ENCODE measurements at places on chromosomes 6 and 20.

GRCh38 chr6:105388392-105388791 is 14.5 kb downstream of the PREP start:
- DNase-seq: no peak

- no peak for DNase-seq
Observed at GRCh38 chr6:100155141-100155540, 161.1 kb upstream of the MCHR2 start.

DNA sequence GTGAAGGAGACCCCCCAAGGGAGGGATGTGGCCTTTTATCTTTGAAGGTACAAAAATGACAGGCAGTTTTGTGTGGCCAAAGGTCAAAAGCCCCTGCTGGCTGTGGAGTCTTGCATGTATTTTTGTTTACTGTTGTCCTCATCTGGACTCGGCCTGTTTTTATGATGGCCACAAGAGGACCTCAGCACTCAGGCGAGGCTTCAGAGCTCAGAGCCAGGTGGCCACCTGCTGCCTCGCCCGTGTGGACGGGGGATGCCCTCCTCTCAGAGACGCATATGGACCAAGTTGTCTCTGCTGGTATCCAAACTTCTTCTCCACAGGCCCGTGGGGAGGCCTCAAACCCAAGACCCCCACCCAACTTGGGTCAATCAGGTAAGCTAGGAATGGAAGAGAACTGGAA is 118.2 kb downstream of the DACT2 start:
- no peak for DNase-seq

GRCh38 chr6:126886106-126886505 is 232.4 kb upstream of the RSPO3 start:
- DNase-seq: no peak

DNA sequence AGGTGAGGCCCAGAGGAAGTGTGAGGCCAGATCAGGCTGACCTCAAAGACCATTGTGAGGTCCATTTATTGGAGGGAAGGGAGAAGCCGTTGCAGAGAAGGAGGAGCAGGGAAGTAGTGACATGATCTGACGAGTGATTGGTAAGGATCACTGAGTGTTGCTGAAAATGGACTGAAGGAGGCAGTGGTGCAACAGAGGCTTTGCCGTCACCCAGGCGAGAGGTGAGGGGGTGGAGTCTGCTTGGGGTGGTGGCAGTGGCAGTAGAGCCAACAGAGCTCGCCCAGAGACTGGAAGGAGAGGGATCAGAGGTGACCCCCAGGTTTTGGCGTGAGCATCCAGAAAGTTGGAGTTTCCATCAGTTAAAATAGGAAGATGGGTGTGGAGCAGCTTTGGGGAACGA is 67.9 kb upstream of the CLDN20 start:
- no peak for DNase-seq

DNA sequence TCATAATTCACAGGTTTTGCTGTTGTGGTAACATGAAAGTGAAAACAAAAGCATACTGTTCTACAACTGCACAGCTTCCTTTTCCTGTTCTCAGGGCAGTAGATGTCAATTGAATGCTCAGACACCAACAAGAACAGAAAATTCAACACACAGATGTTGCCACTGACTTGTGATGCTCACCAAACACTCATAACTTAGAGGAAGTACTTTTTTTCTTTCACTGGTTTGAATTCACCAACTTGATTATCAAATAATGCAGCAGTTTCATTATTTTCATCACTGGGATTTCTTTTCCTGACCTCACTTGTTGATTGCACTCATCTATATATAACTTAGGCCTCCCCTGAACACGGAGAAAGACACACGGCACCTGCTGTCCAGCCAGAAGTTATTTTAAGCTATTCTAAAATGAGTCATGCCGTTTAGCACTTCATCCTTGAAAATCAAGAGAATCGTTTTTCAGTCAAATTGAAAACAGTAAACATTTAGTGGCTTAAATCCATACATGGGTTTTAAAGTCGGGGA is 949 bp downstream of the TXLNB start:
- no peak for DNase-seq

DNA sequence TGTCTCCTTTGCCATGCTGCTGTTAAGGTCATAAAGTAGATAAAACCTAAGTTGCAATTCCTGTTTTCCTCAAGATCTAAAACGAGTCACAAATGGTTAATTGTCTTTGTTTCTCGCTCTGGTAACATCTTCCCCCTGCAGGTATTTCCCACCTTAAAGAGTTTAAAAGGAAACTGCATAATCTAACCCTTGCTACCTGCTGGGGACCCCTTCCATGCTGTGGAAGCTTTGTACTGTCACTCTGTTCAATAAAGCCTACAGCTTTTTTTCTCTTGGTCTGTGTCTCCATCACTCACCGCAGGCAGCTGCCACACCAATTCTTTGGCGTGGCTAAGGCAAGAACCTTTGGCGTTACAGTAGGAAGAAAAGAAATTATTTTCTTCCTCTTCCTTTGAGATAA is 117.7 kb upstream of the GJE1 start:
- no peak for DNase-seq

DNA sequence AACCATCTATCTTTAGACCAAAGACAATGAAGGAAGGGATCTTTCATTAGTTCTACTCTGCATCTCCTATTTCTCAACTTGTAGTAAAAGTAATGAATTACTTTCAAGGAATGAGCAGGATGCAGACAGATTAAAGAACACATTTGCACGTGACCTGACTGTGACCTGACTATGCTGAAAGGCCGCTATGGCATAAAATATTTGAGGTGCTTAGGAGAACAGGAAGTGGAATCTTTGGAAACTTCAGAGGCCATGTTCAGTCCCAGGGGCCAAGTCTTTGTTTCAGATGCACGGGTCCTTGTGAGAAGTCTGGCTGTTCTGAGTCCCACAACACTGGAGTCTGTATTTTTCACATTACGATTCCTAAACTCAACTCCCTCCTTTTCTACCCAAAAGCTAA is 41.0 kb downstream of the NINL start:
- no peak for DNase-seq

DNA sequence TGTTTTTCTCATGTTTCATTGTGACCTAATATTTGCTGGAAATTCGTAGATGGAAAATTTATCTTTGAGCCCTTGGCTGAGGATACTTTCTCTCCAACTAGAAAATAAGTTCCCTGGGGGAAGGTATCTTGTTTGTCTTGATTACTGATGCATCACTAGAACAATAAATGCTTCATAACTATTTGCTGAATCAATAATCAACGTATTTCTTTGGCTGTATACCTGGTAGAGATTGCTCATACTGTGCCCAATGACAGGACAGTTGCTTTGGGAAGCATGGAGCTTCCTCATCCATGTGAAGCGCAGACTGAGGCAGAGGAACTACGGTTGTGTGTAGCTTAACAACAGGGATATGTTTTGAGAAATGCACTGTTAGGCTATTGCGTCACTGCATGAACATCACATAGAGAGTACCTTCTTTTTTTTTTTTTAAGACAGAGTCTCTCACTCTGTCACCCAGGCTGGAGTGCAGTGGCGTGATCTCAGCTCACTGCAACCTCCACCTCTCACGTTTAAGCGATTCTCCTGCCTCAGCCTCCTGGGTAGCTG is 34.2 kb upstream of the RPN2 start:
- DNase-seq: no peak

DNA sequence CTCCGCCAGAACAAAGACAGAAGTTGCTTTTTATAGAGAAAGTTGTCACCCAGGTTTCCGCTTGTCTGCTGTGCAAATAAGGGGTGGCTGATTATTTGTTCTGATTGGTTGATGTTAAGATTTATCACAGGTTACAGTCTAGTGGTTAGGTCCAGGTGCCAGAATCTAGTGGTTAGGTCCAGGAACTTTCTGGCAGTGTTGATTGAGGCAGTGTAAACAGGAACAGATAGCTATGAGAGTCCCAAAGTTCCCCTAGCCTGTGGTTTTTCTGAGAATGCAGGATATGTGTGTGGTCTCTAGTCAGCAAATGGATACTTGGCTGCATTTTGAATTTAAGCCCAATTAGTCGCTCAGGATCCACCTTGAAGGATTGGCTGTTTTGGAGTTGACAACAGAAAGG is 148.0 kb downstream of the TMEM200A start:
- peak; percentile 13 for DNase-seq

GRCh38 chr6:4059115-4059777 is 19.7 kb downstream of the FAM217A start:
- DNase-seq: peak; percentile 51

DNA sequence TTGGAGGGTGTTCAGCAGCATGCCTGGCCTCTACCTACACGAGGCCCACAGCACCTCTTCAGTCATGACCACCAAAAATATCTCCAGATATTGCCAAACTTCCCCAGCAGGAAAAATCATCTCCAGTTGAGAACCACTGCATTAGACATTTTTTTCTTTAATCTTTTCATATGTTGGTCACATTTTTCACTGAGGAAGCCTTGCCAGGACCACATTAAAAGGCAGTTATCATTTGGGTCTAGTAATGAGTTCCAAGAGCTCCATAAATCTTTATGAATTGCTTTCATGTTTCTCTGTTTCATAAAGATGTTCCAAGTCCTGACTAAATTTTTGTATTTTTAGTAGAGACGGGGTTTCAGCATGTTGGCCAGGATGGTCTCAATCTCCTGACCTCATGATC is 28.8 kb downstream of the MTRES1 start:
- DNase-seq: no peak

DNA sequence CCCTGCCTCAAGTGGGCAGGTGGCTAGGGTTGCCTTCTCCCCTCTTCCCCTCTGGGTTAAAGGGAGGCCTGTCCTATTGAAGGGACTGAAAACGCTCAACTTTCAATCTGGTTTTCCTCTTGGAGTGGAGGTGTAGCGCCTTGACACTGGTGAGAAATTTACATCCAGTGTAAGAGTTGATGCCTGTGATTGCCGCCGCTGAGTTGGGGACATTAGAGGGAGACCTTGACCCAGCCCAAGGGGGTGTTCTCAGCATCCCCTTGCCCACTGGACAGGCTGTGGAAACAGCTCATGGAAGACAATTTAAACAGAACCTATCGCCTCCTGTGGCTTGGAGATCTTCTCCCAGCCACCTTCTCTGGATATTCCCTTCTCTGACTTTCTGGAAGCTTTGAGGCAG is 61.6 kb downstream of the SLC24A3 start:
- no peak for DNase-seq

GRCh38 chr6:4163408-4164116 is 28.2 kb upstream of the ECI2 start:
- DNase-seq: no peak

- peak; percentile 4 for DNase-seq
Observed at GRCh38 chr20:46255440-46256104, 52.7 kb downstream of the CDH22 start.

- no peak for DNase-seq
Observed at GRCh38 chr6:157023958-157024357, 246.8 kb downstream of the ARID1B start.

GRCh38 chr6:135434095-135434494 is 63.4 kb downstream of the AHI1 start:
- DNase-seq: no peak

DNA sequence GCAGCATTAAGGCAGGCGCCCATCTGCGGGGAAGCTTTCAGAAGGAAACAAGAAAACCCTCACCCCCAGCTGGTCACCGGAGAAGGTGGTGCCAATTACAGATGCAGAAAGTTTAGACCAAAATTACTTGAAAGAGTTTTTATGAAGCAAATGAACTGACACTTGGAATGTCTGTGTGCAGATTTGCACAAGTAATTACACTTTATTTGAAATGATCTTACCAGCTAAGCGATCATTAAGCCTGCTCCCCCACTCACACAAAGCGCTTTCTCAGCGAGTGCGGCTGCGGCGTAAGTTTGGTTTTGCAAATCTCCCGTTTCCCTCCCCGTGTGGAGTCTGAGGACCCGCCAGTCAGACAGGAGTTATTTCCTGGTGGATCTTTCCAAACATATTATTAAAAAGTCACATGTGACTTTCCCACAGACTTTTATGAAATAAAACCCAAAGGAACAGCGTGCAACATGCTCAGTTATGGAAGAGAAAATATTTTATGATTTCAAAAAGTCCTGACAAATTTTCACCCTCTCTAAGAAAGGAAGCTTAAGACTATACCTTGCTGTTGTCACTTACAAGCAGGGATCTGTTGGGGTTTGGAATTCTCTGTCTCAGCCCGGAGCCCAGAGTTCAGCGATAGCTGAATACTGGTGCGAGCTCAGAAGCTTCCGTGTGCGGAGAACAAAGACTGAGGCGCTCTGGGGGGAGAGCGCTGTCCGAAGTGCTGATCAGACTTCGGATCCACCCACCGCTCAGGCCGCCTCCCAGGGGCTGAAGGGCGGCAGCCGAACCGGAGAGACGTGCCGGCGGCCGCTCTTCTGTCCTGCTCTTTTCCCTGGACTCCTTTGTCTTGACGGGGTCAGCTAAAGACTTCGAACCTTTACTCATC is 2.7 kb upstream of the MYT1 start:
- DNase-seq: no peak

- DNase-seq: no peak
Observed at GRCh38 chr6:47736083-47736700, 37.8 kb downstream of the ADGRF4 start.

GRCh38 chr6:43971776-43972126 is 155.5 kb downstream of the MRPL14 start:
- DNase-seq: no peak

DNA sequence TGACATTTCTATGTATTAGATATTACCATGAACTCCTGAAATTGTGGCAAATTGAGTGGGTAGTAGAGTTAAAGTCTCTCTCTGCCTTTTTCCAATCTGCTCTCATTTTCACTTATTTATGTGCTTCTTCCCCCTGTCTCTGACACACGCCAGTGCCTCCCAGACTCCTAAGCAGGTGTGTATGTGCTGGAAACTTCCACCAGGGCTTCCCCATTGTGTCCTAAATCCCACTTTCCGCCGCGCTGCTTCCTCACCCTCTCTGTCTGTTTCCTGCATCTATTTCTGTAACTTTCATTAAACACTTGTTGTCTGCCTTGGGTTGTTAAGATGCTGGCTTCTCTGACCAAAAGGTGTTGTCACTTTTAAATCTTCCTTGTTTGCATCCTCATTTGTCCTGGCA is 97.6 kb upstream of the HDGFL1 start:
- DNase-seq: no peak

DNA sequence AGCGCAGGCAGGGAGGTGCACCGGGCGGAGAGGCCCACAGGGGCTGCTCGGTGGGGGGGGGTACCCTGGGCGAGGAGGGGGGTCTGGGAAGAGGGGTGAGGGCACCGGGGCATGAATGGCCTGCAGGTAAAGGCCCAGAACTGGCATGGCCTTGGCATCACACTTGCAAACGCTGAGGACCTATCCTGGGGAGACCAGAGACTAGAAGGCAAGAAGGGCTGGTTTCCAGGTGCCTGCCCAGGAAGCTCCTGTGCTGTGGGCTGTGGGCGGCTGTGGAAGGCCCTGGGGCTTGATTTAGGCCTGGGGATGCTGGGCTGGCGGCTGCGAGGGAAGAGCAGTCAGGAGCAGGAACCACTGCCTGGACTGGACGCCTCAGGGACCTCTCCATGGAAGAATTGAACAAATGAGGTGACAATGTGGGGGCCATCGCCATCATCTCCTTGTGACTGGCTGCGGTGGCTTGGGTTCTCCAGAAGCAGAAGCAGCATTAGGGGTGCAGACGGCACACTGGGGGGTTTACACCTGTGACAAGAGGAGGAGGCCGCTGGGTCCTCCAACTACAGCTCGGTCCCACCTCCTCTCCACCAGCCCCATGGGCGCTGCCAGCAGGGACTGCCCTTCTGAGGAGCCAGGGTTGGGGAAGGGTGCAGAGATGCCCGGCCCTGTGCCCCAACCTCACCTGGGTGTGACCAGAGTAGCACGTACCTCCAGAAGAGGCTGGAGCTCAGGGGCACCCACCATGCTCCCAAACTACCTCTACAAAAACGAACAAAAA is 32.1 kb upstream of the IRF4 start:
- DNase-seq: no peak

All from stimulated activated CD4-positive, alpha-beta T cell treated with anti-CD3 and anti-CD28 coated beads, Interleukin-2, amount 100 ng/mL, for 4 hours (primary cell).